Mesendoderm (in vitro differentiated cells): ENCODE measurements at places on chromosomes 7 and 10.
A peak's percentile ranks its signal among the peaks of the same experiment; 100 is the strongest.

GRCh38 chr7:123992913-123993518 is 39.9 kb downstream of the TMEM229A start:
- peak; percentile 31 for DNase-seq
- no peaks in the 10 kb centered on the region for H3K4me1 ChIP-seq
- no peaks in the 10 kb centered on the region for H3K27me3 ChIP-seq
- H3K27ac ChIP-seq = no peak overlapping the region
- no peaks in the 10 kb centered on the region for H3K36me3 ChIP-seq

GRCh38 chr10:93080350-93081046 is 6.8 kb downstream of the CYP26A1 start:
- H3K4me1 ChIP-seq = no peaks in the 10 kb centered on the region
- peaks cover 2% of the 10 kb centered on the region for H3K27me3 ChIP-seq
- DNase-seq = peak; percentile 62

GRCh38 chr10:78649429-78649828 is 419.3 kb upstream of the ZMIZ1 start:
- no peak for DNase-seq
- no peak overlapping the region for H3K27ac ChIP-seq
- H3K4me1 ChIP-seq = no peaks in the 10 kb centered on the region
- no peaks in the 10 kb centered on the region for H3K27me3 ChIP-seq
- H3K4me3 ChIP-seq = no peak overlapping the region
- H3K36me3 ChIP-seq = no peaks in the 10 kb centered on the region

- H3K27ac ChIP-seq = no peak overlapping the region
- DNase-seq = no peak
- no peak overlapping the region for H3K4me3 ChIP-seq
- no peaks in the 10 kb centered on the region for H3K27me3 ChIP-seq
- no peaks in the 10 kb centered on the region for H3K36me3 ChIP-seq
- no peaks in the 10 kb centered on the region for H3K4me1 ChIP-seq
Measured at GRCh38 chr10:2948127-2948854, 119.1 kb upstream of the PFKP start.

DNA sequence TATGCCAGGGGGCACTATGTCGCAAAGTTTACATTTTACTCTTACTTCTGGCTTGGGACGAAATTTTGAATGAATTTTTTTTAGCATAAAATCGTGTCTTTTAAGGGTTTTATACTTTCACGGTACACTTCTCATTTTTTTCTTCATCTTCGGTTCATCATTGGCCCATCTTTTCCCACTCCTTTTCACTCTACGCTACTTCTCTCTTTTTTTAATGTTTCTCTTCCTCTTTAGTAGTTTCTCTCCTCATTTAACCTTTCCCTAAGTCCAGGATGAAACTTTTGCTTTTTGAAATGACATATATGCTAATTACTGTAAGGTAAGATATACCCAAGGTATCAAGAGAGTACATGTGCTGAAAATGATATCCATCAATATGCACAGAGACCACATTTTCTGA is 39.5 kb downstream of the C7orf33 start:
- H3K27ac ChIP-seq = no peak overlapping the region
- no peaks in the 10 kb centered on the region for H3K36me3 ChIP-seq
- H3K4me3 ChIP-seq = no peak overlapping the region
- DNase-seq = no peak

GRCh38 chr10:47311932-47312662 is 10.2 kb upstream of the GDF2 start:
- no peak overlapping the region for H3K27ac ChIP-seq
- no peaks in the 10 kb centered on the region for H3K4me1 ChIP-seq
- H3K27me3 ChIP-seq = no peaks in the 10 kb centered on the region
- no peak overlapping the region for H3K4me3 ChIP-seq
- H3K36me3 ChIP-seq = no peaks in the 10 kb centered on the region
- DNase-seq = peak; percentile 85

DNA sequence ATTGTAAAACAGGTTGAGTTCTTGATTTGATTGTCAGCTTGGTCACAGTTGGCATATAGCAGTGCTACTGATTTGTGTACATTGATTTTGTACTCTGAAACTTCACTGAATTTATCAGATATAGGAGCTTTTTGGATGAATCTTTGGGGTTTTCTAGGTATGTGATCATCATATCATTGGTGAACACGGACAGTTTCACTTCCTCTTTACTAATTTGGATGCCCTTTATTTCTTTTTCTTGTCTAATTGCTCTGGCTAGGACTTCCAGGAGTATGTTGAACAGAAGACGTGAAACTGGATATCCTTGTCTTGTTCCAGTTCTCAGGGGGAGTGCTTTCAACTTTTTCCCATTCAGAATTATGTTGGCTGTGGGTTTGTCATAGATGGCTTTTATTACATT is 86.9 kb downstream of the EXOC4 start:
- no peak overlapping the region for H3K27ac ChIP-seq
- no peaks in the 10 kb centered on the region for H3K36me3 ChIP-seq
- no peaks in the 10 kb centered on the region for H3K27me3 ChIP-seq
- DNase-seq = no peak
- peaks cover 1% of the 10 kb centered on the region for H3K4me1 ChIP-seq
- H3K4me3 ChIP-seq = no peak overlapping the region

GRCh38 chr10:104791471-104791870 is 150.4 kb downstream of the SORCS3 start:
- H3K4me3 ChIP-seq = no peak overlapping the region
- no peaks in the 10 kb centered on the region for H3K27me3 ChIP-seq
- peak overlapping the region; percentile 33 for H3K27ac ChIP-seq
- H3K36me3 ChIP-seq = no peaks in the 10 kb centered on the region
- no peaks in the 10 kb centered on the region for H3K4me1 ChIP-seq
- peak; percentile 66 for DNase-seq

DNA sequence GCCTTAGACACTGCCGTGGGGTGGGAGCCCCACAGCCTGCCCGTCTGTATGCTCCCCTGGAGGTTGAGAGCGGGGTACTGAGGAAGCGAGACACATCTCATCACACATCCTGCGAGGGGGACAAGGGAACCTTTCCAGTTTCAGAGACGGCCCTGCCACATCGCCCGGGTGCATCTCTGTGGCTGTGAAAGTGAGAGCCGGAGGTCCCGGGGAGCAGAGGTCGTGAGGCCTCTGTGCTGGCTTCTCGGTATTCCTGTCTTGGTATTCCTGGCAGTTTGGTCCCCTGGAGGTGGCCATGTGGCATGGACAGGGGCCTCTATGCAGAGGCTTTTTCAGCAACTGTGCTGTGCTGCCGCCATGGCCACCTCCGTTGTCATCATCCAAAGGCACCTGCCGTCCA is 30.8 kb upstream of the UNCX start:
- no peaks in the 10 kb centered on the region for H3K27me3 ChIP-seq
- no peak overlapping the region for H3K4me3 ChIP-seq
- no peaks in the 10 kb centered on the region for H3K4me1 ChIP-seq
- no peak for DNase-seq

GRCh38 chr7:39005036-39005435 is 27.3 kb downstream of the POU6F2 start:
- no peak for DNase-seq
- no peaks in the 10 kb centered on the region for H3K27me3 ChIP-seq
- H3K36me3 ChIP-seq = no peaks in the 10 kb centered on the region
- H3K4me3 ChIP-seq = no peak overlapping the region

DNA sequence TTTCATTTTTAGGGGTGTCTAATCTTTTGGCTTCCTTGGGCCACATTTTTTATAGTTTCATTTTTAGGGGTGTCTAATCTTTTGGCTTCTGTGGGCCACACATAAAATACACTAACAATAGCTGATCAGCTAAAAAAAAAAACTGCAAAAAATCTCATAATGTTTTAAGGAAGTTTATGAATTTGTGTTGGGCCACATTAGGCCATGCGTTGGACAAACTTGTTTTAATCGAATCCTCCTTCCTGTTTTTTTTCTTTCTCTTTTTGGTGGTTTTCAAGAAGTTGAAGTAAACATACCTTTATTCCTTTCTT is 37.4 kb downstream of the ZNRF2 start:
- no peak overlapping the region for H3K4me3 ChIP-seq
- no peaks in the 10 kb centered on the region for H3K27me3 ChIP-seq
- no peak overlapping the region for H3K27ac ChIP-seq
- H3K36me3 ChIP-seq = no peaks in the 10 kb centered on the region
- no peak for DNase-seq

GRCh38 chr10:106563384-106563783 is 601.1 kb downstream of the SORCS1 start:
- no peak for DNase-seq
- no peaks in the 10 kb centered on the region for H3K4me1 ChIP-seq
- no peaks in the 10 kb centered on the region for H3K36me3 ChIP-seq
- H3K27ac ChIP-seq = no peak overlapping the region
- no peaks in the 10 kb centered on the region for H3K27me3 ChIP-seq
- H3K4me3 ChIP-seq = no peak overlapping the region

- no peak overlapping the region for H3K27ac ChIP-seq
- H3K4me1 ChIP-seq = no peaks in the 10 kb centered on the region
- H3K27me3 ChIP-seq = no peaks in the 10 kb centered on the region
- H3K36me3 ChIP-seq = no peaks in the 10 kb centered on the region
Measured at GRCh38 chr10:16780338-16780880, 36.8 kb downstream of the RSU1 start.

GRCh38 chr10:91299999-91300575 is 79.6 kb downstream of the PCGF5 start:
- H3K36me3 ChIP-seq = no peaks in the 10 kb centered on the region
- H3K4me3 ChIP-seq = no peak overlapping the region
- H3K27ac ChIP-seq = peak overlapping the region; percentile 32

- no peak overlapping the region for H3K27ac ChIP-seq
- no peaks in the 10 kb centered on the region for H3K36me3 ChIP-seq
- DNase-seq = no peak
Measured at GRCh38 chr10:57696641-57697040, 571.1 kb downstream of the IPMK start.

DNA sequence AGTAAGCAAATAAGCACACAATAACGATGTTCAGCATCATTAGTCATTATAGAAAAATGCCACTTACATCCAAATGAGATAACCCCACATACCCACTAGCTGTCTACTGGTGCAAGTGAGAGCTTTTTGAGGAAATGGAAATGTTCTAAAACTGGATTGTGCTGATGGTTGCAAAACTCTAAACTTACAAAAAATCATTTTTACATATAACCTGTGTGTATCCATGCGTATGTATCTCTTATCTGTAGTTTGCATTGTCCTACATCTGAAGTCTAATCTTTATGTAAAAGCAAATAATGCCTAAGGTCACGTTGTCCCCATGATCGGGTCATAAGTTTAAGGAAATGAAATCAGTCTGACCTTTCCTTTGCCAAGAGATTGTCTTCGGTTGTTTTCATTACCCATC is 81.6 kb upstream of the DNAJB6 start:
- H3K27ac ChIP-seq = no peak overlapping the region
- H3K36me3 ChIP-seq = peaks cover 16% of the 10 kb centered on the region
- no peak overlapping the region for H3K4me3 ChIP-seq
- no peaks in the 10 kb centered on the region for H3K27me3 ChIP-seq

- DNase-seq = peak; percentile 78
- no peak overlapping the region for H3K4me3 ChIP-seq
- H3K4me1 ChIP-seq = no peaks in the 10 kb centered on the region
Measured at GRCh38 chr10:81179805-81180452, 642.2 kb downstream of the SH2D4B start.

DNA sequence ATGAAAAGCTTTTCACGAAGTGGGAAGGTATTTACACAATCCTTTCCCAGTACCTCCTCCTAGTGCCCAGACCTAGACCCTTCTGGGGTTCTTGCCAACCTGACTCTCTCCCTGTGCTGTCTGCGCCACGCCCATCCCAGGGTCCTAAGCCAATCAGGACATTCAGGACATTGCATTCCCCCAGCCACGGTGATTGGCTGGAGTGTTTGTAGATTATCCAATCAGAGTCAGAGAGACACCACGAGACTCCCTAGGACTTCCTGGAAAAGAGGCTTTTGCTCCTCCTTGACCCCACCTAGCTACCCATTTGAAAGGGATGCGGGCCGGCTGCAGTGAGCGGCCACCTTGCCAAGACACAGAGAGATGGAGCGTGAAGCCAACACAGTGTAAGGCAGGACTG is 3.5 kb upstream of the GDF2 start:
- no peaks in the 10 kb centered on the region for H3K36me3 ChIP-seq
- H3K4me3 ChIP-seq = no peak overlapping the region
- DNase-seq = peak; percentile 65
- H3K4me1 ChIP-seq = no peaks in the 10 kb centered on the region

DNA sequence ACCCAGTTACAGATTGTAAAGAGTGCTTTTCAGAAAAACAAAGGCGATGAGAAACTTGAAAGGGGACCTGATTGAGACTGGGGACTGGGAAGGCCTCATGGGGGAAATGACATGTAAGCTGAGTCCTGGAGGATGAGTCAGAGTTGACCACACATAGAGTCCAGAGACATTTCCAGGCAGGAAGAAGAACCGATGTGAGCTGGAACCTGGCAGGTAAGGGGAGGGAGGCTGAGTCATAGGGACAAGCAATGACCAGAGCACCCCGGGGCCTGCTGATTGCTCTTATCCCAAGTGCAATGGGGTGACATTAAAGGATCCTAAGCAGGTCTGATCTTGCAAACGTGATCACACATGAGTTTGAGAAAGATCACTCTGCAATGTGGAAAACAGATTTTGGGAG is 11.7 kb downstream of the TLL2 start:
- no peaks in the 10 kb centered on the region for H3K27me3 ChIP-seq
- DNase-seq = no peak
- H3K27ac ChIP-seq = no peak overlapping the region
- H3K4me3 ChIP-seq = no peak overlapping the region

- no peaks in the 10 kb centered on the region for H3K36me3 ChIP-seq
- no peaks in the 10 kb centered on the region for H3K4me1 ChIP-seq
- no peaks in the 10 kb centered on the region for H3K27me3 ChIP-seq
- H3K4me3 ChIP-seq = no peak overlapping the region
- peak; percentile 47 for DNase-seq
Measured at GRCh38 chr10:14200698-14201544, 129.8 kb downstream of the FRMD4A start.

DNA sequence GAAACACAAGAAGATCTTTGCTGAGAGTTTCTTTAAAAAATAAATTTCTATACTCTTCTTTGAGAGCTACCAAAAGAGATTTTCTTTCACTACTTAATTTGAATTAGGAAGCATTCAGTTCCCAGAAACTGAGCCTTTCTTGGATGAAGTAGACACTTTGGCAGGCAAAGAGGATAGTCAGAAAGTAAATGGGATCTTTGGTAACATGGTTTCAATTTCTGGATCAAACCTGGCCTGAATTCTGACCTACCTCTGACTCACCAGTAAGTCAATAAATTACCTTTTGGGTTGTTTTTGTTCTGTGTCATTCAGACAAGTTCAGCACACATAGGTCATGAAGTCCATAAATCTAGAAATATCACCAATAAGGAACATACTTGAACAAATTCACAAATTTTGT is 26.8 kb upstream of the CABCOCO1 start:
- DNase-seq = no peak
- no peaks in the 10 kb centered on the region for H3K36me3 ChIP-seq
- H3K4me1 ChIP-seq = no peaks in the 10 kb centered on the region
- no peak overlapping the region for H3K27ac ChIP-seq
- H3K27me3 ChIP-seq = no peaks in the 10 kb centered on the region
